SK-N-MC (cell line): ENCODE measurements at places on chromosomes 7 and 10.

DNA sequence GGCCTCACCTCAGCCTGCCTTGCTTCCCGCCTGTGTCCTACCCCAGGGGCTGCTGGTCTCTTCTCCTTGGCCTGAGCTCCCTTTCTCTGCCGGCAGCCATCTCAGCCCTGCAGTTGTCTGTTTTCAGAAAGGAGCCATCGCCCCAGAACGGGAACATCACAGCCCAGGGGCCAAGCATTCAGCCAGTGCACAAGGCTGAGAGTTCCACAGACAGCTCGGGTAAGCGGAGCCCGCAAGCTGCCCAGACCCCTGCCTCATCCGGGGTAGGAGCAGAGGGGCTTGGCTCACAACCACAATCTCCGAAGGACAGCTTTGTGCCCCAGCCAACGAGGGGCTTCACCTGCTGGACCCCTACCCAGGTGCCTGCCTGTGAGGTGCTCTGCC lies 5.3 kb upstream of the DEPP1 start:
- no peak for DNase-seq

- DNase-seq = no peak
These were observed 203.5 kb downstream of the USP6NL start for GRCh38 chr10:11407939-11408338.

DNA sequence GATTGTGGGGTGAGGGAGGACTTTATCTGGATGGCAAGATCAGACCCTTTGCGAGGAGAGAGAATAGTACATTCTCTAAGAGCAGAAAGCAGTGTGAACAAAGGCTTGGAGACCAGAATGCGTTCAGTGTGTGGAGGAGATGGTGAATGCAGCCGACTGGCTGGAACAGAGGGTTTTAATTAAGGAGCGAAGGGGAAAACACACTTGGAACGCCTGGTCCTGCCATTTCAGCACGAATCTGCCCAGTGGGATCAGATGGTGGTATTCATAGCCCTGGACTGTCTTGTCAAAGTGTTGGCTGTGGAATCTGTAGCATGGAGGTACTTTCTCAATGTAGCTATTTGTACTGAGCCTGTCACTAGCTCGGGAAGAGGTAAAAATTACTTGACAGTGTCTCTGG lies 260.9 kb downstream of the SLC25A13 start:
- DNase-seq = no peak

DNA sequence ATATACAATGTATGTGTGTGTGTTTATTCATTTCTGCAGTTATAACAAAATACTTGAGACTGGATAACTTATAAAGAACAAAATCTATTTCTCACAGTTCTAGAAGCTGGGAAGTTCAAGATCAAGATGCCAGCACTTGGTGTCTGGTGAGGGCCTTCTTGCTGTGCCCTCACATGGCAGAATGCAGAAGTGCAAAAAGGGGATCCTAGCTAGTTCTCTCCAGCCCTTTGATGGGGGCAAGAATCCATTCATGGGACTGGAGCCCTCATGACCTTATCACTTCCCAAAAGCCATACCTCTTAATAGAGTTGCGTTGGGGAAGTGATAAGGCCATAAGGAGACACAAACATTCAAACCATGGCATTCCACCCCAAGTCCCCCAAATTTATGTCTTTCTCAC lies 8.4 kb downstream of the GRB10 start:
- DNase-seq = no peak

DNA sequence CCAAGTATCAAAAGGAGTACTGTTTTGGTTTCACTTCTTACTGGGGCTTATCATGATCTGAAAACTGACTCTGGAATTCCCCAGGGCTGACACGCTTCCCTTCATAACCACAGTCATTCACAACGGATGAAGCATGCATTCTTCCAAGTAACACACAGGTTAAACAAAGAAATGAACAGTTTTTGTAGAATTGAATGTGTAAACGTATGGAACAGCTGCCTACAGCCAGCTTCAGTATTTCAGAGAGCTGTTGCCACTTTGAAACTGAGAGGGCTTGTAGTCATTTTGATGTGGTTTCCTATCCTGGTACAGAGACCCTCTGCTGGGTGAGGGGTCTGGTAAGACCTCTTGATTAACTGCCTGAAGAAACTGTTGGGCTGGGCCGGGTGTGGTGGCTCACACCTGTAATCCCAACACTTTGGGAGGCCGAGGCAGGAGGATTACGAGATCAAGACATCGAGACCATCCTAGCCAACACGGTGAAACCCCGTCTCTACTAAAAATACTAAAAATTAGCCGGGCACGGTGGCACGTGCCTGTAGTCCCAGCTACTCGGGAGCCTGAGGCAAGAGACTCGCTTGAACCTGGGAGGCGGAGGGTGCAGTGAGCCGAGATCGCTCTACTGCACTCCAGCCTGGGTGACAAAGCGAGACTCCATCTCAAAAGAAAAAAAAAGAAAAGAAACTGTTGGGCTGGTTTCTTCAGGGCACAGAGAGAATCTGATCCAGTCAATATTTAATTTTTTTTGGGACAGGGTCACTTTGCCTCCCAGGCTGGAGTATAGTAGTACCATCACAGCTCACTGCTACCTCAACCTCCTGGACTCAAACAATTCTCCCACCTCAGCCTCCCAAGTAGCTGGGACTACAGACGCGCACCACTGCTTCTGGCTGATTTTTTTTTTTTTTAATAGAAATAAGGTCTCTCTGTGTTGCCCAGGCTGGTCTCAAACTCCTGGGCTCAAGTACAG lies 4.7 kb downstream of the NFE2L3 start:
- DNase-seq = peak; percentile 44

- DNase-seq = no peak
These were observed 86.4 kb upstream of the SEMA3C start for GRCh38 chr7:81005254-81005653.

DNA sequence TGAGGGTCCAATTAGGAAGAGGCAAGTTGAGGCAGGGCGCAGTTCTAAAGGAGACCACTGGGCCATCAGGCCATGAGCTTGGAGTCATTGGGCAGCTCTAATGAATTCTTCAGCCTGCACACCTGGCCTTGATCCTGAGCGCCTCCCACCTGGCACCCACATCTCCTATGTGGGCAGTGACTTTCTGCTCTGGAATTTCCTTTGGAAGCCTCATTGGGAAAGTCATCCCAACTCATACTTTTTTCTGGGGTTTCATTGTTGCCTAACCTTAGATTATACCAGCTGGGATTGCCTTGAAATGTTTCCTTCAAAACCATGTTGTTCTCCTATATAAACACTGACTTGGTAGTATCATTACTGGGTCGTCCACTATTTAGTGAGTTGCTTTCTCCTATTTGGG lies 54.1 kb downstream of the PLPP4 start:
- DNase-seq = no peak

GRCh38 chr7:155226261-155227003 lies 71.2 kb upstream of the INSIG1 start:
- DNase-seq = no peak

- DNase-seq = peak; percentile 6
These were observed 12.0 kb downstream of the IFIT5 start for GRCh38 chr10:89426230-89426868.

GRCh38 chr7:15682751-15683245 lies 3.7 kb downstream of the MEOX2 start:
- no peak for DNase-seq

GRCh38 chr7:105876964-105877601 lies 684 bp upstream of the ATXN7L1 start:
- DNase-seq = no peak

DNA sequence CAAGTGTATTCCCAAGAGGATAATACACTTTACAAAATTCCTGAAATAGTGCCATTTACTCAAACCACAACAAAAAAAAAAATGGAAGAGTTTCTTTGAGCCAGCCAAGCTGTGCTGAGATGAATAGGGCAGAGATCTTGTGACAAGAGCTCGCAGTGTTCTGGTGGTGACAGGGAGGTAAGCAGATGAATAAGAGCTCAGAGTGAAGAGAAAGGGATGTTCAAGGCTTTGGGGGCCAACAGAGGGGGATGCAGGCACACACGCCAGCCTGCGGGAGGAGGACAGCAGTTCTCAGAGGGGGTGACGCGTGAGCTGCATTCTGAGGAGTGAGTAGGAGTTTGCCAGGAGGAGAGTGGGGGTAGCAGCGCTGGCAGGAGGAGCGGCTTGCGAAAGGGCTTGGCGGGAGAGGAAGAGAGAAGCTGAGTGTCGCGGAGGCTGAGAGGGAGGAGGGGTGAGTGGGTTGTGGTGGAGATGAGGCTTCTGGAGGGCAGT lies 194.4 kb upstream of the IMMP2L start:
- no peak for DNase-seq

GRCh38 chr7:102111061-102112041 lies 175.3 kb upstream of the SH2B2 start:
- DNase-seq = no peak

- no peak for DNase-seq
These were observed 37.5 kb downstream of the NET1 start for GRCh38 chr10:5449823-5450222.

DNA sequence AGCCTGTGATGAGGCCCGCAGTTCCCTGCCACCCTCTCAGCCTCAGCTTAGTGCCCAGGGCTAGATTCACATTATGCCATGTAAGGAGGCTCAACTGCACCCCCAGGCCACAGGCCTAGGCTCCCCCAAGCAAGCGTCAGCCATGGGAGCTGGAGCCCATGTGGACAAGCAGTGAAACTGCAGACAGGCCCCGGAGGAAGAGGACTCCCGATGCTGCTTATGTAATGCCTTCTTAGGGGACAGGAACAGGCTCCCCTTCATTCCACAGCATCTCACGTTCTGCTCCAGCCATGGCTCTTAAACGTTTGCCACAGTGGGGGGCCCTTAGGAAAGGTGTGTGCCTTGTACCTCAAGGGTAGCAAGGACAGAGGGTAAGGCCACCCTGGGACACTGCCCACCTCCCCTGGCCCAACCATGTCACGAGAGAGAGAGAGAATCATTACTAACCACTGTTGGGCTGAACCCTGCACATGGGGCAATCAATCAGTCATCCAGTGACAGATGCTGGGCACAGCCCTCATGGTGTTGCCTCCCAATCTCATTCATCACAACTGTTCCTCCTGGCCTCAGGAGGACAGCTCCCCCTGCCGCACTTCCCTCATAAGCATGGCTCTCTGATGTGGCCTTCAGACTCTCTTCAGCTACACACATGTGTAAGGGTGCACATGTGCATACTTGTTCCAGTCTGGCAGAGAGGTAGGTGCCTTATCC lies 263.0 kb downstream of the GRID1 start:
- no peak for DNase-seq

- DNase-seq = no peak
These were observed 22.3 kb downstream of the MDFIC start for GRCh38 chr7:114943953-114944744.

GRCh38 chr10:100148353-100149211 lies 37.2 kb downstream of the ERLIN1 start:
- DNase-seq = no peak

DNA sequence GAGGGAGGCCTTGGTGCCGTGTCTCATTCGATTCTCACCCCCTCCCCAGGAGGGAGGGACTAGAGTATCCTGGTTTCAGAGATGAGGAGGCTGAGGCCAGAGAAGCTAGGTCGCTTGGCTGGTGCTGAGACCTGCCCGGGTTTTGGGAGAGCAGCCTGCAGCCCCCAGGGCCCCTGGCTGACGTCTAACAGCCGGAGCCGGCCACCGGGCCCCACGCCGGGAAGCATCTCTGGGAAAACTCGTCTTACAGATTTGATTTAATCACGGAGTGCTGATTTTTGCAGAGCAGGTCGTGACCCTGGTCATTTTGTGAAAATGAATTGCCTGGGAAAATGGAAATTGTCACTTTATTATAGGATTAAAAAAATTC lies 97.5 kb downstream of the MICALL2 start:
- no peak for DNase-seq

DNA sequence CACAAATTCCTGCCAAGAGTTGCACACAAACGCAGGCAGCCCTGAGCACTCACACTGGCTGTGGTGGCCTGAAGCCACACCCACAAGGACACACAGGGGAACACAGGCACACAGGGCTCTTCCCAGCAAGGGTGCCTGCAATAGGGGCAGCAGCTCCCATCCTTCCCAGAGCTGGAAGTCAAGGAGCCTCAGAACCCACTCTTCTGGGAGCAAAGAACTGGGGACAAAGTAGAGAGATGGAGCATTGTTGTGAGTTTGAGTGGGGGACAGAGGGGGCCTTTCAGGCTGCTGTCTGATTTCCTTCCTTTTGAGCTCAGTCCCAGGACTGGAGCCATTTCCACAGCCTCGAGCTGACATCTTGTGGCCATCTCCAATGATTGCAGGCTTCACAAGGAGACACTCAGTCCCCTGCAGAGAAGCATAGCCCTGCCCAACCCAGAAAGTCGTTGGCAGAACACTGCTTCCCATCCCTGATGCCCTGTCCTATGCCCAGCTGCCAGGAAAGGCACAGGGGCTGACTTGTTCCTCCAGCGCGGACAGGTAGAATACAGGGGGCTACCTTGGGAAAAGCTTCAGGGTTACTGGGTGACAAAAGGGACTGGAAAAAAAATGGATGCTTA lies 34.4 kb upstream of the SLF2 start:
- DNase-seq = no peak

GRCh38 chr10:52668024-52668423 lies 104.6 kb downstream of the MBL2 start:
- no peak for DNase-seq

GRCh38 chr7:81167934-81168333 lies 249.1 kb upstream of the SEMA3C start:
- DNase-seq = no peak

DNA sequence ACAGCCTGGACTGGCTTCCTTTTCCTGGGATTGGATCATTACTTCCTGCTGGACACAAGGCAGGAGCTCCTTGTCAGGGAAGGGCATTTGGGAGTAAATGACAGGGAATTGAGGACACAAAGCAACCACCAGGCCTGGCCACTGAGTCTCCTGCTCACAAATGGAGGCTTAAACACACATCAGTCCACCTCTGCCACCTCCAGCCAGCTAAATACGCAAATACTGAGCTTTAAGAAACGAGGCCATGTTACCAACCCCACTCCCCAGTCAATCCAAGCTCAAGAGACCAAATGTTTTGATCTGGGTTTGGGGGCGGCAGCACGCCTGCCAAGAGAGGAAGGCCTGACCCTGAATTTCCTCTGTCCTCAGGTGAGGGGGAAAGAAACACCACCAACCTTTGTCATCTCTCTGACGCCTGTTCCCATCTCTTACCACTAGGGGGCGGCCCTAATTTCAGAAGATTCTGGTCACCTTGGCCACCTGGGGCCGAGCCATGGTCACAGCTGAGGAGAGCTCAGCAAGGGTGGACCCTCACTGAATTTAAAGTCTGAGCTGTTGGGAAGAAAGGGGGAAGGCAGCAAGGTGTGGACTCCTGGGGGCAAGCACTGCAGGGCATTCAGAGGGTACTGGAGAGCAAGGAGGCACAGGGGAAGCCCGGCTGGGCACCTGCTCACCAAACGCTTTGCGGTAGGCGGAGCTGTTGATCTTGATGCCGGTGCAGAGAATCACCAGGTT lies 16.5 kb downstream of the AIFM2 start:
- no peak for DNase-seq

GRCh38 chr7:125654076-125654475 lies 724.5 kb upstream of the POT1 start:
- DNase-seq = no peak

GRCh38 chr7:77258593-77258992 lies 59.0 kb upstream of the FGL2 start:
- no peak for DNase-seq

GRCh38 chr7:2231992-2232765 lies 566 bp downstream of the MAD1L1 start:
- DNase-seq = no peak
